ENCODE measurements at places on chromosomes 1 and 21.

DNA sequence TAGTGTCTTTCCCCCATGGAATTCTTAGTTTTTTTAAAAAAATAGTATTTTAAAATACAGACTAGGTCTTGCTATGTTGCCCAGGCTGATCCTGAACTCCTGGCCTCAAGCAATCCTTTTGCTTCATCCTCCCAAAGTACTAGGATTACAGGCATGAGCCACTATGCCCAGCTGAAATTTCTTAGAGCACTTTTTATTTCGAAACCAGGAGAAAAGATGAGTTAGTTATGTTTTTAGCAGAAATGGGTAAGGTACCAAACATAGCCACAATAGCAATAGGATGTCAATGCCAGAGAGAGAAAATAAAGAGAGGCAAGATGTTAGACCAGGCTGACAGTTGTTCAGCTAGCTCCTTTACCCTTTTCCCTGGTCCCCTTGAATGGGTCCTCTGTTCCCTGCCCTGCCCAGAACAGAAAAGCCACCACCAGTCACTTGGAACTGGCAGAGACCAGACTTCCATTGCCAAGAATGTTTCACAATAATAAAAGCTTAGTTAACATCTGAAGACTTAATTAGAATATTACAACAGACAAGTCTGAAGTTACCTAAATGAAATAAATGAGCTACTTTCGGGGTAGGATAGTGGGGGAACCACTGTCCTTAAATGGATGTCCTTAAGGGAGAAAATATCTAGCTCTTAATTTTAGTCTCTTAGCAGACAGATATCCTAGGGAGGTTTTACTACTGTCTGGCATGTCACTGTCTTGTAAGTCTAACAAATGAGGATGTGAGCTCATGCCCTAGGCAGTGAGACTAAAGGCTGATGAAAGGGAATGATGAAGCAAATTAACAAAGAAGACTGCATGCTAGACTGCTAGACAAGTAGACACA is 54.3 kb downstream of the ABL2 start:
- no peak for DNase-seq

DNA sequence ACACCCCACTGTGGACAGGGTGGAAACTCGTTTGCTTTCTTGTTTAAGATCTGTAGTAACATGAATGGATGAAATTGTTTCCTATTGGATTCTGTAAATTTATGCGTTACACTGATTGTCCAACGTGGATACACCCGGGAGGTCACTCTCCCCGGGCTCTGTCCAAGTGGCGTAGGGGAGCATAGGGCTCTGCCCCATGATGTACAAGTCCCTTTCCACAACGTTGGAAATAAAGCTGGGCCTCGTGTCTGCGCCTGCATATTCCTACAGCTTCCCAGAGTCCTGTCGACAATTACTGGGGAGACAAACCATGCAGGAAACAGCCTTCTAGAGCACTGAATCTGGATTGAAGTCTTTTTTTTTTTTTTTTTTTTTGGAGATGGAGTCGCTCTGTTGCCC is 1.4 kb downstream of the RCC1 start:
- DNase-seq = no peak

DNA sequence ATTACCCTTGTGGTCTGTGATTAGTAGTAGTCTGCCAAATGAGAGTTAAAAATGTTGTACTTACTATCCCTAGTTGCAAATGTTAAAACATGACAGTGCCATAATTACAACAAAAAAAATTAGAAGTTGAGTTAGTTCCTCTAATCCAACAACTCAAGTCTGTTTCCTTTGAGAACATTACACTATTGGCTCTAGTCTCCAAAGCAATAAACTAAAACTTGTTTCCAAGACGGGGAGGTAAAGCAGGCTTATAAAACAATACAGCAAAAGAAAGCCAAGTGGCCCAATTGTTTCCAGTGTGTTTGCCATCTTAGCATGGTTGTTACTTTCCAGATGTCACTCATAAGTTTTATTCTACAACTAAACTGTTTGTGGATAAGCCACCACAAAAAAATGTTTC is 11.6 kb downstream of the KYAT3 start:
- no peak for DNase-seq

DNA sequence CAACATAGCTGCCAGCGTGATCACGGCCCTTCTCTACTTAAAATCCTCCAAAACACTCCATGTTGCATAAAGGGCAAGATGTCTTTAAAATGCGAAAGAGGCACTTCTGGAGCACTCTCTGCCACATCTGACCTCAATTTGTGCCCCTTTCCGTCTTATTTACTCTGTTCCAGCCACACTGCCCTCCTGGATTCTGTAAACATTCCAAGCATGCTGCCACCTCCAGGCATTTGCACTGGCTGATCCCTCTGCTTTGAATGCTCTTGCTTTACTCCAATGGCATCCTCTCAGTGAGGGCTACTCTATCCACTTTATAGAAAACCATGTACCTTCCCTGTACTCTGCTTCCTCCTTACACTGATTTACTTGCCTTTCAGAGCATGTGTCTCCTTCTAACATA is 5.3 kb upstream of the RGS7 start:
- DNase-seq = no peak

DNA sequence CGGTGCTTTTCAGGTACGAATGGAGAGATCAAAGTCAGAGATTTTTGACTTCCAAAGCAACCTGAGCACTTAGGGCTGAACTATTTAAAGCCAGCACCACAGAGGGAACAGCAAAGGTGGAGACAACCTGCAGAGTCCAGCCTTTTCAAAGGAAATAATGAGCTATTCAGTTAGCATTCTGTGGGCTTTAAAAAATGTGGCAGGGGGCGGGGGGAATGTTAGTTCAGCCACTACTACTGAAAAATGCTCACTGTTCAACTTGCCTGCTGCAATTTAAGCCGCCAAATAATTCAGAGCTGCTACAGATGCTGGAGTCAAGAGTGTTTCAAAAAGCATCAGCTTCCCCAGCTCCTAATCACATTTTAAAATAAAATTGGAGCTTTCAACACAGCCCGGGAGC is 473.3 kb upstream of the PLXNA2 start:
- DNase-seq = no peak

DNA sequence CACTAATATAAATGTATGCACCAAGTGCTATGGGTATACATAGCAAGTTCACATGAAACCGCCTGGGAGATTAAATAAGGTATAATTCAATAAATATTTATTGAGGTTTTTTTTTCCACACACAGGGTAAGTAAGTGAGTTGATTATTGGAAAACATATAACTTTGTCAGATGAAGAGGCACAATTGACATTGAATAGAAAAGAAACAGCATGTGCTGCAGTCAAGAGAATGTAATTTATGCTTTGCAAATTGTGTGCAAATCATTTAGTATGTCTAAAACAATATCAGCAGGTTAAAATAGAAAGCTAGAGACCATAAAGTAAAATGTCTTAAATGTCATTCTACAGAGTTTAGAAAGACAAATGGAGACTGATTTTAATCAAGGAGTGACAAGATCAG is 560.0 kb downstream of the AMY1C start:
- DNase-seq = no peak

GRCh38 chr1:236689713-236690569 is 3.6 kb downstream of the ACTN2 start:
- DNase-seq = no peak

GRCh38 chr1:174535207-174535606 is 87.4 kb downstream of the GPR52 start:
- DNase-seq = no peak

- DNase-seq = no peak
These were observed 63.5 kb downstream of the C1orf185 start for GRCh38 chr1:51165540-51165939.

- peak; percentile 85 for DNase-seq
These were observed 73.2 kb upstream of the TRAPPC10 start for GRCh38 chr21:43938751-43939442.

GRCh38 chr1:110875216-110875731 is 2.3 kb downstream of the CD53 start:
- DNase-seq = peak; percentile 75

DNA sequence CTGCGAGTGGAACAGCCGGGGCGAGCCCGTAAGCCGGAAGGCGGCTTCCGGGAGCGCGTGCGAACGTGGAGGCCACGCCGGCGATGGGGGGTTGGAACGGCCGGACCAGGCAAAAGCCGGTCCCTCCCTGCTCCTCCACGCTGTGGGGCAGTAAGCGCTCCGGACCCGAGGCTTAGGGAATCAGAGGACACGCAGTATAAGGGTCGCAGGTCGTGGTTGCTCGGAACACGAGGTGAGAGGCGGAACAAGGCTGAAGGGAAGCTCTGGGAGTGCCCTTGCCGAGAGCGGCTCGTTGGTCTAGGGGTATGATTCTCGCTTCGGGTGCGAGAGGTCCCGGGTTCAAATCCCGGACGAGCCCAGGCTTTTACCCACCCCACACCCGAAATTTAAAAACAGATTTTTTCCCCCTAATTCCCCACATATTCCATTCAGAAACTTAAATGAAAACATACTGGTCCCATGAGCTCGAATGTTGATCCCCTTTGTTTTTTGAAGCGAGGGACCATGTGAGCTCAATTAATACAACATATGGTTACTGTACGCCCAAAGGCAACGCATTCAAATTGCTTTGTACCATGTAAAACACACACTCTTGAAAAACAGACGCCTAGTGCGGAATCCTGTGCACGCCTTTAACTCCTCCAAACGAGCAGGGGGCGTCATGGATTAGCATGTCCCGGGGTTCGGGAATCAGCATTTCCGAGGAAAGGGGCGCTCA is 7.2 kb upstream of the MPZL1 start:
- DNase-seq = peak; percentile 81

DNA sequence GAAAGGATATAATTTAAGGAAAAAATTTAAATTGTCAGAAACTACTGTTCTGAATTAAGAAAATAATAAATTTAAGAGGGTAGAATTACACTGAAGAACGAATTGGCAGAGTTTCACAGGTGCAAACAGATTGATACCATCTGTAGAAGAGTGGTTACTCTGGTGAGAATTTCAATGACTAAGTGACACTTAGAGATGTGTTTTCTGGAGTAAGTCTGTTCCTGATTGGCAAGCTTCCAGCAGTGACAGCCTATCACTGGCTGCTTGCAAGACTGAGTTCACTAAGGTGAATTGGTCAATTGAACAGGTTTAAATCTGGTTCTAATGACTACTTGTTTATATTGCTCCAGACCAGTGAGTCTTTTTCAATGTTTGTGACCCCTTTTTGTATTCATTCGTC is 838.2 kb upstream of the RGS18 start:
- DNase-seq = no peak

DNA sequence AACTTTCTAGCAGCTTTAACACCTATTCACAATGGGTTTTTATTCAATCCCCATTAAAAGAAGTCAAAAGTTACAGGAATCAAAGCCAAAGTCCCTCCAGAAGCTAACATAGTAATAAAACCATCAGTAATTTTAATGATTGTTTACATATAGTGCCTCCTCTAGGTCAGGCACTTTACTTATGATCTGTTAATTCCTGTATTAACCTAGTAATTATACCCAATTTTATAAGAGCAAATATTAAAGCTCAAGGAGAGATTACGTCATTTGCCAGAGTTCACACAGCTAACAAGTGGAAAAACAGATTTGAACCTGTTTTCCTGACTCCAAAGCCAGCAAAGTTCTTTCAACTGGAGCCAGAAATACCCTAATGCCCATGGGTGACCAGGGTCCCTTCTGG is 112.9 kb upstream of the F3 start:
- no peak for DNase-seq

- DNase-seq = peak; percentile 67
These were observed 69.2 kb upstream of the SSBP3 start for GRCh38 chr1:54475357-54475881.

GRCh38 chr1:21773585-21773984 is 9.4 kb downstream of the USP48 start:
- DNase-seq = peak; percentile 17

DNA sequence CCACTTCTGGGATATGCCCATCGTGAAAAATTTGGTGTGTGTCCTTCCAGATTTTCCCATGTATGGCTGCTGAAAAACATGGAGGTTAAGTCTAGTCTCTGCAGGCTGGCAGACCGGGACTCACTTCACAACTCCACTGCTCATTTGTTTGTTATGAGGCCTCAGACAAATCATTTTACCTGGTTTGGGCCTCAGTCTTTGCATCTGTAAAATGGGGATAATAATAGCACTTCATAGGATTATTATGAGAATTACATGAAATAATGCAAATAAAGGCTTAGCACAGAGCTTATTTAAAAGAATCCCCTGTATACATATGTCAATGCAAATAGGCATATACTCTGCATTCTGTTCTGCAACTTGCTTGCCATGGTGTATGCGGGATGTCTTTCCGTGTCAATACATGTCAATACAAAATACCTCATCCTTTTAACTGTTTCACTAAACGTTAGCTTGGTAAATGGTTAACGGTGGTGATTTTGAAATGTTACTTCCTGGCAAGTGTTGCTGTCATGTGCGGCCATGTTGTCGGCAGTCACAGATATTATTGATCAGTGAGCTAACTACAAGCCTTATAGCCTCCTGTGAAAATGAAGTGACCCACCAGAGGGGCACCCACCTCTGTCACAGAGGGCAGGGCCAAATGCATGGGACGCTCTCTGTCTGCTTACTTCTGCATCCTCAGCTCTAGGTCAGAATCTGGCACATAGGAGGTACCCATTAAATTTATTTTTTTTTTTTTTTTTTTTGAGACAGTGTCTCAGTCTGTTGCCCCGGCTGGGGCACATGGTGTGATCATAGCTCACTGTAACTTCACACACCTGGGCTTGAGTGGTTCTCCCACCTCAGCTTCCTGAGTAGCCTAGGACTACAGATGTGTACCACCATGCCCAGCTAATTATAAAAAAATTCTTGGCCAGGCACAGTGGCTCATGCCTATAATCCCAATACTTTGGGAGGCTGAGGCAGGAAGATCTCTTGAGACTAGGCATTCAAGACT is 4.3 kb downstream of the LCK start:
- peak; percentile 38 for DNase-seq

- no peak for DNase-seq
These were observed 34.2 kb upstream of the GPR137B start for GRCh38 chr1:236108027-236108648.

GRCh38 chr1:157176591-157177121 is 38.5 kb upstream of the ETV3 start:
- no peak for DNase-seq

- DNase-seq = peak; percentile 4
These were observed 50.8 kb downstream of the HS2ST1 start for GRCh38 chr1:86965012-86965826.

DNA sequence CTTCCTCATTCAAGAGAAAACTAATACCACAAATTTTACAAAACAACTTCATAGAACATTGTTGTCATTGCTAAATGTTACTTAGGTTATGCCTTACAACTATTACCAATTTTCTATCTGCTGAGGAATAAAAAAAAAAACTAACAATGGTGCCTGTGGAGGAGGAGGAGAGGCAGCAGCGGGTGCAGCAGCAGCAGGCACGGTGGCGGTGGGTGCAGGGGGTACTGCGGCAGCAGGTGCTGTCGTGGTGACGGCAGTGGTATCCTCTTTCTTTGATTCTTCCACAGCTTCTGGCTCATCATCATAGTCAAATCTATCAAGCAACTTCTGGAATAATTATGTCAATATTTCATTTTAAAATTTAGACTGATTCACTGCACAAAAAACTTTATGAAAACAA is 35.5 kb downstream of the SCAF4 start:
- DNase-seq = no peak

- peak; percentile 29 for DNase-seq
These were observed 12.4 kb downstream of the SELL start for GRCh38 chr1:169698976-169699375.

- no peak for DNase-seq
These were observed 23.4 kb downstream of the BEND5 start for GRCh38 chr1:48753293-48753692.

All from CD4-positive, alpha-beta T cell treated with Interleukin-6 at 100 ng/mL for 8 hours (primary cell).